ENCODE measurements at places on chromosomes 6 and 20. TPM values are rescaled to one million over a fixed set of nuclear protein-coding genes. Genes with fewer than 3 reads are reported as not detected.

GRCh38 chr20:37781626-37782025 is 87.8 kb downstream of the CTNNBL1 start:
- H3K4me1 ChIP-seq = peaks cover 6% of the 10 kb centered on the region
- peaks cover 39% of the 10 kb centered on the region for H3K36me3 ChIP-seq
- H3K27me3 ChIP-seq = no peaks in the 10 kb centered on the region
- no peak for DNase-seq

GRCh38 chr6:79671600-79672266 is 40.6 kb downstream of the SH3BGRL2 start:
- H3K27ac ChIP-seq = peak overlapping the region; percentile 81
- H3K27me3 ChIP-seq = no peaks in the 10 kb centered on the region
- H3K4me1 ChIP-seq = peaks cover 20% of the 10 kb centered on the region

DNA sequence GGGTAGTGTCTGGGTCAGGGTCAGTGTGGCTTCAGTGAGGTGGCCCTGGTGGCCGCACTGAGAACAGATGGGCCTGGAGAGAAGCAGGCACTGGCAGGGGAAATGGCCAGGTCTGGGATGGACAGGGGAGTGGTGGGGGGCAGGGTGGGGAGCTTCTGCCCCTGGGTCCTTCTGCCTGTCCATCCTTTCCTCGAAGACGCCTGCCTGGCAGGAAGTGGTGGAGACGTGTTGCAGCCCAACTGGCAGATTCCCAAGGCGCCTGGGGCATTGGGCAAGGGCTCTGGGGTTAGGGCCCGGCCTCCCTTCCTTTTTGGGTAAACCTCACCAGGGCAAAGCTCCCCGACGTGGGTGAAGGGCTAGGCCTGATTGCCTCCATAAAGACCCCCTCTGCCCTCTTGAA is 10.4 kb downstream of the SRC start:
- H3K4me1 ChIP-seq = no peaks in the 10 kb centered on the region
- no peak overlapping the region for H3K4me3 ChIP-seq
- H3K36me3 ChIP-seq = no peaks in the 10 kb centered on the region
- no peaks in the 10 kb centered on the region for H3K27me3 ChIP-seq

- H3K36me3 ChIP-seq = peaks cover 22% of the 10 kb centered on the region
- DNase-seq = peak; percentile 80
- peak within 1 kb of the TSS; percentile 88 for H3K27ac ChIP-seq
- peak within 1 kb of the TSS; percentile 88 for H3K4me3 ChIP-seq
Measured at GRCh38 chr6:33620856-33621710, at the start of gene ITPR3. ITPR3 (plus strand) TSS chr6:33621322; CDS start chr6:33621603, 281 bp downstream.

Gene ATP9A
- 0.65 TPM for total RNA-seq

- H3K4me1 ChIP-seq = no peaks in the 10 kb centered on the region
- no peak overlapping the region for H3K4me3 ChIP-seq
- no peak for DNase-seq
- no peak overlapping the region for H3K27ac ChIP-seq
- no peaks in the 10 kb centered on the region for H3K36me3 ChIP-seq
Measured at GRCh38 chr20:5212907-5213487, 86.2 kb downstream of the CDS2 start.

DNA sequence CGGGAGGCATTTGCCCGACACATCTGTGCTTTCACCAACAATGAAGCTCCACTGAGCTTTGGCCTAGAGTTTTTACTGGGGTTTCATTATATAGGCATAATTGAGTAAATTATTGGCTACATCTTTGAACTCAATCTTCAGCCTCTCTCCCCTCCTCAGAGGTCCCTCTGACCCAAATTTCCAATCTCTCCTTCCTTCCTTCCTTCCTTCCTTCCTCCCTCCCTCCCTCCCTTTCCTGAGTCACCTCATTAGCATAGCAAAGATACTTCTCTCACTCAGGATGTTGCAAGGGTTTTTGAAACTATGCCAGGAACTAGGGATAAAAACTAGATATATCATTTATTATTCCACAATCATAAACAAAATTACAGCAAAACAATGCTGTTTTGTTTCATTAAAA is 238.2 kb upstream of the PRND start:
- peaks cover 11% of the 10 kb centered on the region for H3K27me3 ChIP-seq
- no peaks in the 10 kb centered on the region for H3K4me1 ChIP-seq
- no peak overlapping the region for H3K27ac ChIP-seq
- DNase-seq = no peak
- no peaks in the 10 kb centered on the region for H3K36me3 ChIP-seq

DNA sequence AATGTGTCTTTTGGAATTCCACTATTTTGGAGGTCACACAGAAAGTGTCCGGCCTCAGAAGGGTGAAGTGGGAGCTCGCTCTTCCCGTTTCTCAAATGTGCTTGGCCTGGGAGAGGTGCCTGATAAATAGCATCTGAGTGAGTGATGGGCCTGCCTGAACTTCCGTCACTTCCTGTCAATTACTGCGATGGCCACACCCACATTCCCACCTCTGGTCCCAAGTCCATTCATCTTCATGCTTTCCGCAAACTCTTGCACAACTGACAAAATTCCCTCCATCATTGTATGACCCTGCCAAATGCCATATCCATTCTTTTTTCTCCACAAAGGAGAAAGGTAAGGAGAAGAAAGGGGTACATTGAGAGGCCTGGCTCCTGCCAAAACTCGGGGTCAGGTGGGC is 169.0 kb downstream of the QKI start:
- no peaks in the 10 kb centered on the region for H3K36me3 ChIP-seq
- H3K27me3 ChIP-seq = peaks cover 10% of the 10 kb centered on the region
- H3K4me1 ChIP-seq = peaks cover 5% of the 10 kb centered on the region
- no peak for DNase-seq
- no peak overlapping the region for H3K4me3 ChIP-seq

DNA sequence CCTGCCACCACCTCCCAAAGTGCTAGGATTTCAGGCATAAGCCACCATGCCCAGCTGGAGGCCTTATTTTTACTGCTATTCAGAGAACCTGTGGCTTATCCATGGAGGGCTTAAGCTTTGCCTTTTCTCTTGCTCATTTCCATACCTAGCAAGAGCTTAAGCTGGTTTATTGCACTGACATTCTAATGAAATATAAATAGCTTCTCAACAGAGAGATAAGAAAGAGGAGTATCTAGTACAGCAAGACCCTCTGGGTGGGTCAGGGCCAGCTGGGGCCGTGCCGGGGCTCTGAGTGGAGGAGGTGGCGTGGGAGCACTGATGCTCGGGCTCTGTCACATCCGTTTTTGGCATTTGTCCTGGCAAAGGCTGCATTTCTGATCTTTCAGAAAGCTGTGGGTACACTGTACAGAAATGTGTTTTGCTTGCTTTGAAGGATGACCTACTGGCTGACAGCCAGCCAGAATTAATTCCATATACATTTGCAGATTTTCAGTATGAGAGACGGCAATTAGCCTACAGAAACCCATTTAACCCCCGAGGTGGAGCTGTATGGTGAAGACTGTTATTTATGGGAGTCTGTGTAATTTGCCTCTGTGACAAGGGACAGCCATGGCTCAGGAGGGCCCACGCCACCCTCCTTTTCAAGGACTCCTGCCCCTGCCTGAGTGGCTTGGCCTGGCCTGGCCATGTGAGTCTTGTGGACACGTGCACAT is 181.6 kb upstream of the AKAP12 start:
- no peak overlapping the region for H3K4me3 ChIP-seq
- no peaks in the 10 kb centered on the region for H3K4me1 ChIP-seq

Gene SLC17A1
- not detected for total RNA-seq

DNA sequence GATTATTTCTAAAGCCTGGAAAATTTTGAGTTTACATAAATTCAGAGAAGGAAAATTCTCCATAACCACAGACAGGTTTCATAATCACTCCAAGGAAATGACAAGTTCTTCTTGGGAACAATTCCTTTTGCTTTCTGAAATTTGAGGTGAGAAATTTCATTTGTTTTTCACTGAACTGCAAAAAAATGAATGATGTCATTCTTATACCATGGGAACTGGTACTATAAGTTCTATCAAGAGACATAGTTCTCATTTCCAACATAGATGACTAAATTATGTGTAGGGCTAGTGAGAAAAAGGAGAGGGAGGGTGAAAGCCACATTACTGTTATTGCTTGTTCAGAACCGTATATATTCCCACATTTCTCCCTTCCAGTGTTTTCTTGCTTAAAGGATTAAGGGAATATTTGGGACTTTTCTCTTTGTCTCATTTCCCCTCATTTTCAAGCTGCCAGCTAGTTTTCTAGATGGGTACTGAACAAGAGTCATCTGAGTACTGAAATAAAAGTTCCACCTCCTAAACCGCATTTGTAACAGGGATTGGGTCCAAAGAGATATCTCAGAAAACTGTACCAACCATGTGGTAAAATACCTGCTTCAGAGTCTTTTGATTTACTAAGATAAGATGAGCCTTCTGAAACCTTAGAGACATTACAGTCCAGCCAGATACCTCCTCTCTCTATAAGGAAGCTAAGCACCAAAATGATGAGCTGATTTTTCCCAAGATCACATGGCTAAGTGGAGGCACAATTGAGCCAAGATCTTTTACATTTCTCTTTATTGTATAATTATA is 144.3 kb upstream of the PRDM1 start:
- H3K27ac ChIP-seq = no peak overlapping the region
- H3K4me1 ChIP-seq = peaks cover 2% of the 10 kb centered on the region
- no peak overlapping the region for H3K4me3 ChIP-seq
- H3K27me3 ChIP-seq = peaks cover 5% of the 10 kb centered on the region
- DNase-seq = no peak
- H3K36me3 ChIP-seq = no peaks in the 10 kb centered on the region

Gene TFAP2A
- not detected for total RNA-seq

Gene LY6G6D
- total RNA-seq = not detected

DNA sequence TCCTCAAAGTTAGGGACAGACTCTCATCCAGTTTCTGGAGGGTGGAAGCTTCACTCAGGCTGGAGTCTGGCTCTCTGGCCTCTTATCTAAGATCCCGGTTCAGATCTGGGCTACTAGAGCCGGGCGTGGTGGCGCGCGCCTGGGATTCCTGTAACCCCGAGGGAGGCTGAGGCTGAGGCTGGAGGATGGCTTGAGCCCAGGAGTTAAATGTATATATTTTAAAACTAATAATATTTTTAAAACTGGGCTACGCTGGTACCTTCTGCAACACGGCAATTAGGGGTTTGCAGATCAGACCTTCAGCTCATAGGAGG is 710 bp upstream of the ZNF343 start:
- H3K4me1 ChIP-seq = peaks cover 17% of the 10 kb centered on the region
- peaks cover 8% of the 10 kb centered on the region for H3K27me3 ChIP-seq
- peak overlapping the region; percentile 98 for H3K27ac ChIP-seq
- peaks cover 11% of the 10 kb centered on the region for H3K36me3 ChIP-seq
- peak overlapping the region; percentile 96 for H3K4me3 ChIP-seq

Gene ASIP
- total RNA-seq = not detected

GRCh38 chr20:23294166-23294565 is 56.4 kb upstream of the NXT1 start:
- H3K27ac ChIP-seq = no peak overlapping the region
- peaks cover 2% of the 10 kb centered on the region for H3K27me3 ChIP-seq
- no peaks in the 10 kb centered on the region for H3K4me1 ChIP-seq
- H3K36me3 ChIP-seq = no peaks in the 10 kb centered on the region
- DNase-seq = no peak
- H3K4me3 ChIP-seq = no peak overlapping the region

DNA sequence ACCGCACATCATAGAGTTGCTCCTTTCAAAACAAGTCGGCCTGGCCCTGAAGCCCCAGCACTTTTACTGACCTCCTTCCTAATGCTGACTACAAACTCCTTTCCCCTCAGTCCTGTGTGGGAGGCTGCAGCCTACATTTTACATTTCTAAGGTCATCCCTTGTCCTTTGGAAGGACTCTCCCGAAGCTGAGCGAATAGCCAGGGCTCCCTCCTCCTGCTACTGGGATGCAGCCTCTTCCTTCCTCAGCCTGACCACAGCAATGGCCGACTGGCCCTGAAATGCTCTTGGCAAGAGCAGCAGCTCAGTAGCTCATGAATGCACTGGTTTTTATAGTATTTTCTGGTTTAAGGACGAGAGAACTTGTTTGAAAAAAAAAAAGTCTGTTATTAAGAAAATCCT is 679 bp downstream of the ADGRF5 start:
- H3K4me1 ChIP-seq = no peaks in the 10 kb centered on the region

Gene SNTA1
- total RNA-seq = 5.8 TPM

GRCh38 chr6:14767226-14767625 is 478.6 kb upstream of the JARID2 start:
- no peak overlapping the region for H3K27ac ChIP-seq
- H3K4me1 ChIP-seq = peaks cover 11% of the 10 kb centered on the region
- H3K4me3 ChIP-seq = no peak overlapping the region
- no peak for DNase-seq

GRCh38 chr6:113141901-113142300 is 715.2 kb upstream of the MARCKS start:
- H3K4me1 ChIP-seq = no peaks in the 10 kb centered on the region
- no peak overlapping the region for H3K27ac ChIP-seq
- H3K36me3 ChIP-seq = no peaks in the 10 kb centered on the region

DNA sequence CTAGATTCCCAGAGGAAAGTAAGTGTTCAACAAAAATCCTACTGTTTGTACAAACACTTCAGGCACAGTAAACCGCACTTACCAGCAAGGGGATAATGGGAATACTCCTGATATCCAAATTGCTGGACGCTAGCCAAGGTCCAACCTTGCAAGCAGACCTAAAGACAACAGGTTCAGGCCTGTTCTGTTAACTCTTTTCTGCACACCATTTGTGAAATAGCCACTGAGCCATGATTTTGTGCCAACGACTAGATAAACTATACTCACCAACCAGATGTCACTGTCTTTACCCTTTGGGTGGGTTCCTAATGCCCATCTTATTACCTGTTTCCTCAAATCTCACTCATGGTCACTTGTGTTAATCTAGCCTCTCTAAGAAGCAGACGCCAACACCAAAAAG is 43.5 kb downstream of the GOPC start:
- peaks cover 6% of the 10 kb centered on the region for H3K36me3 ChIP-seq
- H3K27ac ChIP-seq = no peak overlapping the region
- H3K4me3 ChIP-seq = no peak overlapping the region
- no peaks in the 10 kb centered on the region for H3K27me3 ChIP-seq

Gene HCRTR2
- not detected for total RNA-seq

Gene B3GAT2
- 0.04 TPM for total RNA-seq

DNA sequence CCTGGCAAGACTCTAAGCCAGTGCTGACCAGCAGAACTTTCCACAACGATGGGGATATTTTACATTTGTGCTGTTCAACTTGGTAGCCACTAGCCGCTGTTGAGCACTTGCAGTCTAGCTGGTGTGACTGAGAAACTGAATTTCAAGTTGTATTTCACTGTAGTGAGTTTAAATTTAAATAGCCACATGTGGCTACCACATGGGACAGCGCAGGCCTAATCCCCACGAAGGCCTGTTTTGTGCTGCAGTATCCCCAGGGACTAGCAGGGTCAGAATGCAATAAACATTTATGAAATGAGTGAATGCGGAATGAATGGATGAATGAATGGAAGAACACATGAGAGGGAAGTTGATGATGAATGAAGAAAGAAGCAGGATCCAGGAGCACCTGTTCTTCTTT is 115.8 kb downstream of the TRERF1 start:
- no peak overlapping the region for H3K4me3 ChIP-seq
- no peak for DNase-seq
- H3K36me3 ChIP-seq = peaks cover 2% of the 10 kb centered on the region

- no peaks in the 10 kb centered on the region for H3K4me1 ChIP-seq
- no peaks in the 10 kb centered on the region for H3K36me3 ChIP-seq
- no peak overlapping the region for H3K4me3 ChIP-seq
- no peak for DNase-seq
Measured at GRCh38 chr6:17226786-17227233, 54.4 kb upstream of the RBM24 start.
